ENCODE measurements at places on chromosomes 7 and 10.

DNA sequence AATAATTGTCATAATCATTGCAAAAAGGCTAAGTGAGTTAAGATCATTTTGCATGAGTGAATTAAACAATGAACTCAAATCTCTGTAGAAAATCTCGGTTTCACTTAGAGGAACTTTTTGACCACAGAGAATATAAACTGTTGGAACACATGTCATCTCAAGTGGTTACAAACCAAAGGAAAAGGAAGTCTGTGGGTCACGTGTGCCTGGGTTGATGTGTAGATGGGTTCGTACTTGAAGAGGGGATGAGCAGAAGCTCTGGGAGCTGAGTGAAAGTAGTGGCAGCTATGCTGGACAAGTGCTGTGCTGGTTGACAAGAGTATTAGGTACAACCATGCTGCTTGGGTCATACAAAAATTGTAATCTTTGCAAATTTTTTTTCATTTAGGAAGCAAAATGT, 35.0 kb downstream of the GLRX3 start:
- DNase-seq = no peak

- DNase-seq = no peak
Measured at GRCh38 chr10:12711350-12711708, 290.2 kb downstream of the CCDC3 start.

DNA sequence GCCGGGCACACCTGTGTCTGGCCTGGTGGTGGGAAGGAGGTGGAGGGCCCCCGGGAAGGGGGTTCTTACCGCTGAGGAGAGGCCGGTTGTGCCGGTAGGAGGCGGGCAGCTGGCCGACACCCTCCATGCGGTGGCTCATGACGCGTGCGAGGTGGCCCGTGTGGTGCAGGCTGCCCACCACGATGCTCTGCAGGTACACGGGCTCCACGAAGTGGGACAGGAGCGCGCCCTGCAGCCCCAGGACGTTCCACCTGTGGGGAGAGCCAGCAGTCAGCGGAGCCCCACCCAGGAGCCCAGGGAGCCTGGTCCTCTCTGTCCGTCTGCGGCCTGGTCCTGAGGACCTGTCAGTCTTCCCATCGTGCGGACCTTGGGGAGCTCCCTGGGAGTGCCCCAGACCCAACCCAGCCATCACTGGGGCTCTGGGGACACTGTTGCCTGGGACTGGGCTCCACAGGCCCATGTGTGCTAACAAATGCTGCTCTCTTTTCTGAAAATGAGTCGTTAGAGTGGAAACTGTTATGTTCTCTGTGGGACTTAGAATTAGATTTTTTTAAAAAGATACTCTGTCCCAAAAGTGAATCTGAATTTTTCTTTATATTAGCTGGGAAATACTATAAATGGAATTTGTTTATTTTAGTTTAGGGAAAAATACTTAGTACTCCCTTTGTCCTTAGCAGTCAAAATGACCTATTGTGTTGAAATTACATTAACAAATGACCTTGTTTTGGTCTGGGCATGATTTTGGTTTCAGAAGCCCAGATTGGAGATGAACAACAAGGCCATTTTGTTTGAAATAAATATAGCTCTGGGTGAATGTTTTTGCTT, 143.9 kb downstream of the WDR37 start:
- DNase-seq = no peak

GRCh38 chr7:17209101-17209500, 89.4 kb upstream of the AHR start:
- DNase-seq = no peak

DNA sequence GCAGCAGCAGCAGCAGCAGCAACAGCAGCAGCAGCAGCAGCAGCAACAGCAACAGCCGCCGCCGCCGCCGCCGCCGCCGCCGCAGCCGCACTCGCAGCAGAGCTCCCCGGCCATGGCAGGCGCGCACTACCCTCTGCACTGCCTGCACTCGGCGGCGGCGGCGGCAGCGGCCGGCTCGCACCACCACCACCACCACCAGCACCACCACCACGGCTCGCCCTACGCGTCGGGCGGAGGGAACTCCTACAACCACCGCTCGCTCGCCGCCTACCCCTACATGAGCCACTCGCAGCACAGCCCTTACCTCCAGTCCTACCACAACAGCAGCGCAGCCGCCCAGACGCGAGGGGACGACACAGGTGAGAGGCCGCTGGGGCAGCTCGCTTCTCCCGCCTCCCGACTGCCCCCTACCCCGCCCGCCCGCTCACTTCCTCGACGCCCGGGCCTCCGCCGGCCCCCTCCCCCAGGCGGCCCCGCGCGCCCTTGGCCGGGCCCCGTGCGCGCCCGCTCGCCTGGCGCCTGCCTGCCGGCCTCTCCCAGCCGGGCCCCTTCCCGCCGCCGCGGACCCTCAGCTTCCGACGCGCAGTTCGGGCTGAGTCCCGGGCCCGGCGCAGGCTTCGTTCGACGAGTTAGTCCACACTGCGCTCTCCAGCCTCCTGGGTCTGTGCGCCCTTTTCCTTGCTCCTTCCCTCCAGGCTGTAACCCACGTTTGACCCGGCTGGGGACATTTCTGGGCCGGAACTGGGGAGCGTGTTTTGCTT, 882 bp downstream of the DLX6 start:
- DNase-seq = peak; percentile 41

GRCh38 chr10:77533887-77534278, 103.7 kb downstream of the KCNMA1 start:
- DNase-seq = no peak

DNA sequence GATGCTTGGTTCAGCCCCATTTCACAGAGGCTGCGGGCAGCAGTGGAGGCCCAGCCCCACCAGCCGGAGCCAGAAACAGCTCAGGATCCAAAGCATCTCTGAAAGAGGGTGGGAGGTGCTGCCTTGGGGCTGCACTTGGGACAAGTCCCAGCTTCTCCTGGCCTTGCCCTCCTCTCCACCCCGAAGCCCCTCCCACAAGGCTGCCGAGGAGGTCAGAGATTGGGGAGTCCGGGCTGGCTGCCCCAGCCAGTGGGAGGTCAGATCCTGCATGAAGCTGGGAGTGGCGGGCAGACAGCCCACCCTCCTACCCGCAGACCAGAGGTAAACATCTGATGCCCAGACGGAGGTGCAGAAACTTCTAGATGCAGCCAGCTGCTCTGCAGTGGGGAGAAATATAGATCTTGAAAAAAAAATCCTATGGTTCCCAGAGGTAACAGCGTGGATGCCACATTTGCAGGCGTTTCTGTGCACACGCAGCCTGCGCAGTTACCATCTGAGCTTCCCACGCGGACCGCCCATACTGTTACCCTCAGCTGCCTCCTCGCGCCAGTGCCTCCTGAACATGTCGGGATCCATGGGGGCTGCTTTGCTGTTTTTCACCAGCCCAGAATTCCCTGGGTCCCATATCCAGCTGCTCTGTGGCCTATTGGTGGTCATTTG, 36.9 kb upstream of the GNA12 start:
- DNase-seq = no peak

- no peak for DNase-seq
Measured at GRCh38 chr7:13032576-13032975, 345.1 kb downstream of the ARL4A start.

DNA sequence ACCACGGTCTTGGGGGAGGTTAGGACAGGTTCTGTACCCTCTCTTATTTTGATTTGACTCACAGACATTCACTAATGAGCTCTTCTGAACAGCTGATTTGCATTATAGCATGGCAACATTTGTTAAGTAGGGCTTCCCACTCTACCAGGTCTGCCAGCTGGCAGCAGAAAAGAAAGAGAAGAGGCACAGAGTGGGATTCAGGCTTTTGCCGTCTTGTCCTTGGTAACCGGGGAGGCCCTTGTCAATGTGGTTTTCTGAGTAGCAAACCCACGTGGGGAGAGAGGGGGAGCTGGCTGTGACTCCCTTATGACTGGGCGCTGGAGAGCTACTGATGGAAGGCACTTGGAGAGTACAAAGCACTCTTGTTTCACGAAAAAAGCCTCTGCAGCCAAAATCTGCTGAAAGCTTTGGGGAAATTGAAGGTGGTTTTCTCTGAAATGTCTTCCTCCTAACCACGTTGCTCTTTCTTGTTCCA, 355.3 kb upstream of the GALNT17 start:
- DNase-seq = no peak

DNA sequence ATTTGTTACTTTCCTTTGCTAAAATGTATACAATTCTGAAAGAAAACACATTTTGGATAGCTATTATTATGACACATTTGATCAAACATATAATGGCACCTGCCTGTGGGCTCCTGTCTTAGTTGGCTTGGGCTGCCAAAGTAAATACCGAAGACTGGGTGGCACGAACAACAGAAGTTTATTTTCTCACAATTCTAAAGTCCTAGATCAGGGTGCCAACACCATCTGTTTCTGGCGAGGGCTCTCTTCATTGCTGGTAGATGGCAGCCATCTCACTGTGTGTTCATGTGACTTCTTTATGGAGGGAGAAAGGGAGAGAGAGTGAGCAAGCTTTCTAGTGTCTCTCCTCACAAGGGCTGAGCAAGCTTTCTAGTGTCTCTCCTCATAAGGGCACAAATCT, 195.8 kb upstream of the FAM3C start:
- DNase-seq = no peak

DNA sequence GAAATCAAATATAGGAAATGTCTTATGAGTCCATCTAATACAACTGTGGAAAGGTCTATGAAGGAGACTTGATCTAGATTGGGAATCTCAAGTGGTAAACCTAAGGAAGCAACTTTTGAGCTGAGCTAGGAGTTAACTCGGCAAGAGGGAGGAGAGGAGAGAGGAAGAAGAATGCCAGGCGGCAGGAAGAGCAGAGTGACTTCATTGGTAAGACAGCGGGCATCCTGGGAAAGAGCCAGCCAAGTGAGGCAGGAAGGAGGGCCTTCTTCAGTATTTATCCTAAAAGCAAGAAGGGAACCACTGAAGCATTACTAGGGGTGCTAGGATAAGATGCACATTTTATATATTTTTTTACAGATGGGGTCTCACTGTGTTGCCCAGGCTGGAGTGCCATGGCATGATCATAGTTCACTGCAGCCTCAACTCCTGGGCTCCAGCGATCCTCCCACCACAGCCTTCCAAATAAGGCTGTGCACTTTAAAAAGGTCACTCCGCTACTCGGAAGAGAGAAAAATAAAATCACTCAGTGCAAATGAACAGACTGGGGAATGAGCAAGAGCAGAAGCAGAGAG, 2.0 kb downstream of the BCL7B start:
- no peak for DNase-seq

GRCh38 chr10:109820620-109821405, 102.5 kb downstream of the XPNPEP1 start:
- no peak for DNase-seq

GRCh38 chr10:9608602-9609001, 1409.1 kb upstream of the CELF2 start:
- DNase-seq = peak; percentile 14

GRCh38 chr10:125661941-125662515, 20.9 kb downstream of the TEX36 start:
- no peak for DNase-seq

DNA sequence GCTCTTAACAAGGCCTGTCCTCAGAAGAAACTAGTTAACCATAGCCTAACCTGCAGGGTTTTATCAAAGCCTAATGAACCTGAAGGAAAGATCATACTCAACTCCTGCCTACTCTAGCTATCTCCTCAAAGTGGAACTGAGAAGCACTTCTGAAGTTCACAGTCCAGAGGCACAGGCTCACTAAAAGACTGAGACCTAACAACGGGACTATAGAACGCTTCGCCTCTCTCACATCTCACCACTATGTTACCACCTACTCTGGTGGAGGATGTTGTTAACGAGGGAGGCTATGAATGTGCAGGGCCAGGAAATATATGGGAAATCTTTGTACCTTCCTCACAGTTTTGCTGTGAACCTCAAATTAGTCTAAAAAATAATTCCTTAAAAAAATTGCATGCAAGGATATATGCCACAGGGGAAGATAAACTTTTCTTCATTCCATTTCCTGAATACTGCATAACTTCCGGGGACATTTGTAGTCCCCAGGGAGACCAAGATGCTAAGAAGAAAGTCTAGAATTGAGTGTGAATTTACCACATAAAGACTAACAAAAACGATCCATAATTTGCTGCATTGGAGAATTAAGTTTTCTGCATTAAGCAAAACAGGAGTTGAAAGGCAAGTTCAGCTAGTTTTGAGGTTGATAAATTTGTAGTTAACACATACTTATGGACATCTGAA, 21.6 kb downstream of the LIPJ start:
- no peak for DNase-seq

DNA sequence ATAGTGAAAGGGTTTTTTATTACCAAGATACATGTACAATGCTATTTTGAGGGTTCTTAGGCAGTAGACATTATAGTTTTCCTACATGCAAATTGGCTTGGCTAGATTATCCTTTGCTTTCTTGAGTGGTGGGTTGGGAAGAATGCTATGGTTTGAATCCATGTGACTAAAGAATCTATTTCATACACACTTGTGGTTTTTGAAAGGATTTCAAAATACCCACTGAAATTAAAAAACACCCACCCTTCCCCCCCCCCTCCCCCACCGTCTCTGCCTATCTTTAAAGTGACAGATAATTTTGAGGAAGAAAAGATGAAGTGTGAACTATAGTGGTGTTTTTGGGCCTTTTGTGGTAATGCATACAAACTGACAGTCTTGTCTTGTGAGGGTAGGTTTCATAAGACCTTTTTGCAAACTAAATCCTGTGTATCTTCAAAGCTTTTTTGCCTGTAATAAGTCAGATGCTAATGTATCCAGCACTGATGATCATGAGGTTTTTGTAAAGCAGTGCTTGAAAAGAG, 90.9 kb downstream of the TPST1 start:
- no peak for DNase-seq

DNA sequence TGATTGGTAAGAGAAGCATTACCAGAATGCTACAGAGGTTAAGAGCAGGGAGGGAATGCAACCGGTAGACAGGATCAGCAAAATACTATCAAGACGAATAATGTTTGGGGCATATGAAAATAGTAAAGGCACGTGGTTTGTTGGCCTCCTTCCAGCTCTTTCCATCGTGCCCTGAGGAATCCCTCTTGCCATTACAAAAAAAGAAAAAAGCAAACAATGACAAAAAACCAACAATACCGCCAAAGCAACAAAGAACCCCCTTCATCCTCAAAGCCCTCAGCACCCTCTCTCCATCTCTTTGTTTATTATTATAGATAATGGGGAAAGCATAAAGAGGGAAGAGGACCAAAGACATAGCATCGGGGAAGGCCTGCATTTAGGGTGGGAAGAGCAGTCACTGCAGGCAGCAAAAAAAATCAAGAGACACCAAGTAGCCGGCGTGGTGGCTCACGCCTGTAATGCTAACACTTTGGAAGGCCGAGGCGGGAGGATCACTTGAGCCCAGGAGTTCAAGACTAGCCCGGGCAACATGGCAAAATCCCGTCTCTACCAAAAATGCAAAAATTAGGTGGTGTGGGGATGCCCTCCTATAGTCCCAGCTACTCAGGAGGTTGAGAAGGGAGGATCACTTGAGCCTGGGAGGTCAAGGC, 78.0 kb downstream of the HIP1 start:
- no peak for DNase-seq
